ENCODE measurements at places on chromosomes 1 and 21. TPM values are rescaled to one million over a fixed set of nuclear protein-coding genes. Genes with fewer than 3 reads are reported as not detected.

The LRRC38 gene
- not detected for total RNA-seq

The LUZP1 gene
- total RNA-seq, result 25.3 TPM

The DHDDS gene
- total RNA-seq, result 23.6 TPM

The NTMT2 gene
- total RNA-seq, result not detected

The AIRE gene
- total RNA-seq, result not detected

The ANKRD34A gene
- total RNA-seq, result 0.15 TPM

The INSRR gene
- not detected for total RNA-seq

The NAXE gene
- 168 TPM for total RNA-seq

The FAM177B gene
- total RNA-seq, result not detected
